ENCODE measurements at places on chromosomes 5 and 9.
A peak's percentile ranks its signal among the peaks of the same experiment; 100 is the strongest.

- no peak for DNase-seq
Measured at GRCh38 chr5:125865166-125865815, 557.9 kb upstream of the GRAMD2B start.

DNA sequence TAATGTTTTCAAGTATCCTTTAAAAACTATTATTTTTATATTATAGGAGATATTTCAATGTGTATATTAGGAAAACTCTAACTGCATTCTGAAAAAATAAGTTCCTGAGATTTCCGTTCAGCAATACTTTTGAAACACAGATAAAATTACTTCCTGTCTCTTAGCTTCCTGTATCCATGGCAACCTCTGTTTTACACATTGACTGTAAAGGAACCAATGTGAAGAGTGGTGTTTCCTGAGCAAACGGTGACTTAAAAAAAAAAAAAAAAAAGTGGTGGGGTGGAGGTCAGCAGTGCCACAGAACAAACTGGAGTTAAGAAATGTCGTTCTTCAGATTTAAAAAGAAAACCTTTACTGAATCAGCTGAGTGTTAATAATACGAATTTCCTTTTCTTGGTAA, at the start of gene LRRC70:
TSS of gene LRRC70 (plus strand) at position 280 of the 400 bp plus-strand sequence. CDS start 620 bp downstream, outside the sequence.
- no peak for DNase-seq

- DNase-seq, result no peak
Measured at GRCh38 chr5:95728494-95729114, 2.5 kb upstream of the RHOBTB3 start.

GRCh38 chr5:13207112-13207511, 737.4 kb downstream of the DNAH5 start:
- no peak for DNase-seq

DNA sequence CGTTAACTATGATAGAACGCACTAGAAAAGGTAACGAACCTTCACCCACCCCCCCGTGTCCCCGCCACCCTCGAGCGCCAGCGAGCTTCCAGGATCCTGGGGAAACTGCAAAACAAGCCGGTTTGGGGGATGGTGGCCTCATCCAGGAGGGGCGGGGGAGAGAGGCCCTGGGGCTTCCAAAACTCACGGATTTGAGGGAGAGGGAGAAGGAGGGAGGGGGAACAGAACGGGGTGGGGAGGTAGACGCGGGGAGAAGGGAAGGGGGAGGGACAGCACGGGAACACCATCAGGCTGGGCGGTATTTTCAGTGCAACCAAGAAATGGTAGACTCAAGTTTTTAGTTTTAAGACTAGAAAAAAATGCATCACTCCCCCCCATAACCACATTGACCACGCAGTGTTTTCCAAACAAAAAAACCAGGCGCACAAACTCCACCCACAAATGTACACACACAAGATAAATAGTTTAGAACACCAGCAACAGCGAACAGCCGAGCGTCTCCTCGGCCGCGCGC, 1.4 kb downstream of the NRARP start:
- no peak for DNase-seq

DNA sequence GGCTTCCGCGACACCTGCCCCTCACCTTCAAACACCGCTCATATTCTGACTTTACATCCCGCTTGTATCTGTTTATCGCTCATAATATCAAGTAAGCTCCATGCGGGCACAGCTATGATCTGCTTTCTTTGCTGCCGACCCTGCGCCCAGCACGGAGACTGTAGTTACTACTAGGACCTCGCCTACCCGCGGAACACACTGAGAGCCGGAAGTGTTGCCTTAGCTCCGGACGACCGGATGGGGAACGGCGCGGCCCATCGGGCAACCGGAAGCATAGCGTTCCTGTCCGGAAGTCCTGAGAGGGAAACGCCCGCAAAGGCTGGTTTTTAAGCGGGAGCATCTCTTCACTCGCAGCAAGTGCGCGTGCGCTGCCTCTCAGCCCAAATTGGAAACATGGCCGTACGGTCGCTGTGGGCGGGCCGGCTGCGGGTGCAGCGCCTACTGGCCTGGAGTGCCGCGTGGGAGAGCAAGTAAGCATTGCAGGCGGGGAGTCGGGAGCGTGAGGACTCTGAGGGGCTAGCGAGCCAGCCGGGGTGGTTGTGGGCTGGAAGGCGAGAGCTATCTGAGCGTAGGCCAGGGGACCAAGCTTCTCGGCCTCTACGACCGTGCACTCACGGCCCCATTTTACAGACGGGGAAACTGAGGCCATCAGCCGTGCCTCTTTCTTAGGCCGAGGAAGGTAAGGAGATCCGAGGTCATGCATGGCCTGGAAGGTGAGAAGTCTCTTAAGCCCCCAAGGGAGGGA, at the start of gene GRPEL2:
TSS of gene GRPEL2 (plus strand) at position 353 of the 745 bp plus-strand sequence. CDS start at position 394, 41 bp downstream.
- peak; percentile 72 for DNase-seq

DNA sequence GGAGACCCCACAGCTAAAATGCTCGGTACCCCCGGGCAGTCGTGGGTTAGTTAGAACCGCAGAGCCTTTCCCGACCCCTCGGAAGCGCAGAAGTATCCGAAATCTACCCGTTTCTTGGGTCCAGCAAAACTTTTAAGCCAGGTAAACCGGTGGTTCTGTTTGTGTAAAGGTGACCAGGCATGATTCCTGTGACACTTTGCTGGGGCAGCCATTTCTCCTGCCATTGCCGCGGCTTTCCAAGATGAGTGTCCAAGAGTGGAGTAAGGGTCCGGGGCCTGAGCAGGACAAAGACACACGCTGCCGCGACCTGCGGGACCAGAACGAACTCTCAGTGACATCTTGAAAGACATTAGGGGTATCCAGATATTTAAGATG, 655 bp downstream of the MARVELD2 start:
- DNase-seq, result no peak

- no peak for DNase-seq
Measured at GRCh38 chr9:7656636-7657035, 142.9 kb downstream of the DMAC1 start.

DNA sequence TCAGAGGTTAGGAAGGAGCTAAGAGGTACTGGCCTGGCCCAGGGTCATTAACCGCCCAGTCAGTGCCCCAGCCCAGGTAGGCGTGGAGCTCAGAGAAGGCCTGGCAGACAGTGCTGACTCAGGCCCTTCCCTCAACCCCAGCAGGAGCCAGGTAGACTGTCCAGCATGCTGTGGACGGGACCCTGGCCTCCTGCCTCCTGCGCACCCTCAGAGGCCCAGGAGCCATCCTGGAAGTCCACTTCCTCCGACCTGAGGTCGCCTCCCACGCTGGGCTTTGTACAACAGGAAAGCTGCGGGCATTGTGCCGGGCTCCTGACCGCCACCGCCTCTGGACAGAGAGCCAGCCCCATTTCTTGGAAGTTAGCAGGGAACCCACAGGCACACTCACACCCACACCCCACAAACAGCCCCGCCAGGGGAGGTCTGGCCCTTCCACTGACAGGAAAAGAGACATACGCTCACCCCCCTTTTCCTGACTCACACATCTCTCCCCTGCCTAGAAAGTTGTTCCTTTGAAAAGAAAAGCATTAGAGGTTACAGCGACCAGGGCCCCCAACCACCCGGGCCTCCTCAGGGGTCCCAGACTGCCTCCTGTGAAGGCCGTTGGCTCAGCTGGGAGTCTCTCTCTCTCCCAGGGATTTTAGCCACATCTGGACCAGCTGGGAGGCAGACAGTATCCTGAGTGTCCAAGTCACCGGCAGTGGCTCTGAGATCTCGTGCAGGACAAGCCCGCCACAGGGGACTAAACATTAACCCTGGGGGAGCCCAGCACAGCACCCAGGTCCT, 7.7 kb downstream of the RALGDS start:
- no peak for DNase-seq

GRCh38 chr5:135950611-135951010, 4.2 kb downstream of the LECT2 start:
- no peak for DNase-seq

DNA sequence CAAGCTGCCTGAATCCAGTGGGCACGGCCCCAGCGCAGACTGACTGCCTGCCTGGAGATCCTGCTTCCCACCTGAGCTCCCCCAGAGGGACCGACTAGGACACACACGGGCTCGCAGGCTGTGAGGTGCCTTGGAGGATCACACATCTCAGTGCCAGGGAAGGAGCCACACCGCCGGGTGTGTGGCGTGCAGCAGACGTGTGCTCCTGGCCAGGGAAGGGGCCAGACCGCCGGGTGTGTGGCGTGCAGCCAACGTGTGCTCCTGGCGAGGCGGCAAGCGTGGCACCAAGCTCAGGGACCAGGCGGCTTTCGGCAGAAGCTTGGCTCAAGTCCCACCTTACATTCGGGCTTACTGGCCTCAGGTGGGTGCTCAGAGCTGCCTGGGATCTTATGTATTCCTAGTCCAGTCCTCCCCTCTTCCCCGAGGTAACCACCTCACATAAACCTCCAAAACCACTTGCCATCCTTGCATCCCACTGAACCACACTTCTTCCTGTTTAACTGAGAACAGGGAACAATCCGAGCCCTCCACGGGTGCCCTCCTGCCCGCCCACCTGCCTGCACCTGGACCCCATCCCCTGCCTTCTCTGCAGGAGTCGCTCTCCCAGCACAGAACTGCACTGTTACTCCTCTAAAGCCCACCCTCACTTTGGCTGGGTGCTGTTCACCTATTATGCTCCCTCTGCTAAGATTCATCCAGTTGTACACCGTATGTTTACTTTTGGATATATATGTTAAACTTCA, 22.4 kb upstream of the MRNIP start:
- no peak for DNase-seq

DNA sequence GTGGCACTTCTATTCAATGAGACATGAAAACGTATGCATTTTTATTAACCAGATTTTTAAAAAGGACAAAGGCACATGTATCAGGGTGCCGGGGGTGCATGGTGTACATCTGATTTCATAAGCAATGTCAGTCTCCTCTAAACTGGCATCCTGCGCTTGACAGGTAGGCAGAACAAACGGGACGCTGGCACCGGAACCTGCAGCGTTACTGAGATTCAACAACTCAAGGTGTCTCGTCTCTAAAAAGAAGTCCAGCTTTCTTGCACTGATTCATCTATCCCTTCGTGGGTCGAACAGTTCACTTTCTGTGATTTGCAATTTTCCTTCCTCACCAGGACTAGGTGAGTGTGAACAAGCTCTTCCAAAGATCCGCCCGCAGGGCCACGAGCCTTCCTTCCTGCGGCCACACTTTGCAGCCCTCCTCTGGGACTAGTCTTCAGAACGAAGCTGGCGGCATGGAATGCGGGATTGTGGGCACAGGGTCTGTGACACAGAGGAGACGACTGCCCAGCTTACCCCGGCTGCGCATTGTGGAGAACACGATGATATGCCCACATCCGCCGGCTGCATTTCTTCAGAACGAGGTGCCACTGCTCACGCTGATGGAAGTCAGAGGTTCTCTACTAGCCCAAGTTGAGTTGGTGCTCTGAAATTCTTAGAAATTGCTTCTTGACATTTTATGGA, 7.2 kb downstream of the SLC6A3 start:
- no peak for DNase-seq

GRCh38 chr9:15401266-15401665, 21.4 kb upstream of the SNAPC3 start:
- DNase-seq, result no peak

GRCh38 chr9:133707763-133708245, 30.3 kb downstream of the SARDH start:
- no peak for DNase-seq

DNA sequence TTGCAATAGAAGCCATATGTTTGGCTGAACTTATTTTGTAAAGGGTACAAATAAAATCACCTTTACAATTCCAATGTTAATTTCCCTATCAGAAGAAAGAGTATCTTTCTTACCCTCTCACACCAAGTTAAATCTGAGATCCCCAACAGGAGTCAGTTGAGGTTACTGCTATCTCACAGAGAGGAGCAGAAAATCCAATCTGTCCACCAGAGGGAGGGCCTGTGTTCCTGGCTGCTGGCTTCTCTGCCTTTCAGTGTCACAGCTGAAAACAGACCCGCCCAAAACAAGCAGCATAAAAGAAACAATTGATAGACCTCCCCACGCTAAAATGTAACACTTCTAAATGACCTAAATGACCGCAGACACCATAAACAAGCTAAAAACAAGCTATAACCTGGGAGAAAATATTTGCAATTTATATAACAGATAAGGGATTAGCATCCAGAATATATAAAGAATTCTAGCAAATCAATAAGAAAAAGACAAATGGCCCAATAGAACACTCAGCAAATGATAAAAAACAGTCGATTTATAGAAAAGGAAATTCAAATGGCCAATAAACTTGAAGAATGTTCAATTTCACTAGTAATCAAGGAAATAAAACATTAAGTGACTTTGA, 24.5 kb upstream of the MVB12B start:
- DNase-seq, result no peak

DNA sequence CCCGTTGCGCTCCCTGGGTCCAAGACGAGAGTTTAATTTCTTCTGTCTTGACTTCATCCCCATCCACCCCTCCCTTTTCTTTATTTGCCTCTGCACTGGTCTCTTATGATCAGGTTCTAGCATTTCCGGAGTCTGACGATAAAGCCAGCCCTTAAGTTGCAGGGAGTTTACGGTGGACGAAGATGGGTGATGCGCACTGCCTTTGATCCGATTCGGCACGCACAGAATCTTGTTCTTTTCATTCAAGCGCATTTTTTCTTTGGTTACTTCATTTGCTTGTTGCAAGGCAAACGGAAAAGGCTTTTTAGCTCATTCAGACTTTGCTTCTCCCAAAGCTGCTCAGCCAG, 488 bp upstream of the MCTP1 start:
- no peak for DNase-seq

GRCh38 chr5:146026307-146027010, 78.9 kb downstream of the PLAC8L1 start:
- DNase-seq, result no peak

- DNase-seq, result no peak
Measured at GRCh38 chr5:9774472-9775079, 144.4 kb upstream of the TAS2R1 start.

DNA sequence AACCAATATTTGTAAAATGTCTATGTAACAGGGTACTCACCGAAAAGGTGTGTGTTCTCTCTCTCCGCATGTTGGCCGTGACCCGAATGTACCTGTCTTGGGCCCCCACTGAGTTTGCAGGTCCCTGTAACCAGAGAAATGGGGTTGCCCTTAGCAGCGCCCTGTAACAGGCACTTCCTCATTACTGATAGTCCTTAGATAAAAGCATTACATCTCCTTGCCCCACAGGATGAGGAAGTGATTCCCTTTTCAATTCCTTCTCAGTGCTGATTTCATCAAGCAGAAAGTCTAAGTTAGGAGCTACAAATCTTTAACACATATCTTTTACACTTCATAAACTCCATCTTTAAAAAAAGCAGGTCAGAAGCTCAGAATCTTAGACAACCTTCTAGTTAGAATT, 15.2 kb upstream of the HMHB1 start:
- DNase-seq, result no peak

- no peak for DNase-seq
Measured at GRCh38 chr9:4346131-4346530, 46.3 kb upstream of the GLIS3 start.

GRCh38 chr5:176420972-176421544, 4.7 kb upstream of the CLTB start:
- DNase-seq, result no peak

GRCh38 chr9:88011005-88011766, 36.9 kb upstream of the CDK20 start:
- no peak for DNase-seq

DNA sequence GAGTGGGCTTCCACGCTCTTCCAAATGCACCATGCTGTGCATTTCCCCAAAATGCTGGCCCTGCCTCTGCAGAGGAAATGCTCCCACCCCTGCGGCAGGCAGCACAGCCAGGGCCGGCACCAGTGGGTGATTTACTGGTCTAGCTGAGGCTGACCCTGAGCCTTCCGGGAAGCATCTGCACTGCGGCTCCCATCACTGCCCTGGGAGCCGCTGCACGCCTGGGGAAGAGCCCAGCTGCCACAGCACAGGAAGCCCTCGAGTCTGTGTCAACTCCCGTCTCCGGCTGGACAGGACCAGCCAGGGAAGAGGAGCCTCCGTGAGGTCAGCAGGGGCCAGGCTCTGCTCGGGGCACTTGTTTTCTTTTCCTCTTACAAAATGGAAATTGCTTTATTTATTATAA, 25.1 kb upstream of the EEIG1 start:
- no peak for DNase-seq

Data from cortex of kidney (tissue), 1 donor.